NCI-H2081 (cell line): ENCODE measurements at places on chromosomes 12 and 14.

DNA sequence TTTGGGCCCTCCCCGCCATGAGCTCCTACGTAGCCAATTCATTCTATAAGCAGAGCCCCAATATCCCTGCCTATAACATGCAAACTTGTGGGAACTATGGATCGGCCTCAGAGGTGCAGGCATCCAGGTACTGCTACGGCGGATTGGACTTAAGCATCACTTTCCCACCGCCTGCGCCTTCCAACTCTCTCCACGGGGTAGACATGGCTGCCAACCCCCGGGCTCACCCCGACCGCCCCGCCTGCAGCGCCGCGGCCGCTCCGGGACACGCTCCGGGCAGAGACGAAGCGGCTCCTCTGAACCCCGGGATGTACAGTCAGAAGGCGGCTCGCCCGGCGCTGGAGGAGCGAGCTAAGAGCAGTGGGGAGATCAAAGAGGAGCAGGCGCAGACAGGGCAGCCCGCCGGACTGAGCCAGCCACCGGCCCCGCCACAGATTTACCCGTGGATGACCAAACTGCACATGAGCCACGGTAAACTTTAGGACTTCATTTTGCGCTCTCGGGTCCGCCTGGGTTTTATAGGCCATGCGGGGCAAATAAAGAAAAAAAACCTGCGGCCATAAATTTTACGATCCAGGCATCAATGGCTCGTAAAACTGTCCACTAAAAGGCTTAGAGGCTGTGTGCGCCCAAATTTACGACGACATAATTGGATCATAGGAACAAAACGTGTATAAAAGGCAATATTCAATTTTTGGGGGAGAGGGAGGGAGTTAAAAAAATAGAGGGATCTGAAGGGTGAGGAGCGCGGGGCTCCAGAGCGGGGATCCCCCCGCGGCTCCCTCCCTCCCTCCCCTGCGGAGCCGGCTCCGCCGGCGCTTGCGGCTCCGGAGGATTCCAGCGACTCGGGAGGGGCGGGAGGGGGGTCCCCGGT lies 493 bp downstream of the HOXC5 start:
- DNase-seq = no peak

- no peak for DNase-seq
Observed at GRCh38 chr12:31019976-31020375, 53.7 kb upstream of the DDX11 start.

DNA sequence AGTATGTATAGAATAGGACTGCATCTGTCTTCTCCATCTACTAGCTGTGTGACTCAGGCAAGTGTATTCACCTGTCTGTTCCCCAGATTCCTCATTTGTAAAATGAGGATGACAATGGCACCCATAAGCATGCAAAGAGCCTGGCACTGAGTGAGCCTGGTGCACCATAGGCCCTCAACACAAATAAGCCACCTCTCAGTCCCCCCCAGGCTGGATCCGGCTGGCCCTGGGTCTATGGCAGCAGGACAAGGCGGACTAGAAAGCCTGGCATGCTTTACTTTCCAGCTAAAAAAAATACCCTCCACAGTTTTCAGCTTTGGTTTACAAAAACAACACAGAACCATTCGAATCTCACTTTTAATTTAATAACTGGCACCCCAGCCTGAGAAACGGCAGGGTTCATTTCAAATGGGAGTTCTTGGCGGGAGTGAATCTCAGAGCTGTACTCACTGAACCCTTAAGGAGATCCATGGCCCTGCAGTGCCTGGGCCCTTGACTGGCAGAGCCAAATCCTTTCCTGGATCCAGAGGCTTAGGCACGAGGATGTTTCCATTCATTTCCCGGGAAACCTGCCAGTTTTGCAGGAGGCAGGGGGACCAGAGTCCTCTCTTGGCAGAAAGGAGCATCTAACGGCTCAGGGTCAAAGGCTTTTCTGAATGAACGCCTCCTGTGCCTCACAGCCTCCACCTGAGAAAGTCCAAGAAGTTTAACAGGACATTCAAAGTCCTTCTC lies 17.7 kb downstream of the SYNE3 start:
- no peak for DNase-seq

- no peak for DNase-seq
Observed at GRCh38 chr12:22252057-22252456, 82.5 kb downstream of the ST8SIA1 start.

DNA sequence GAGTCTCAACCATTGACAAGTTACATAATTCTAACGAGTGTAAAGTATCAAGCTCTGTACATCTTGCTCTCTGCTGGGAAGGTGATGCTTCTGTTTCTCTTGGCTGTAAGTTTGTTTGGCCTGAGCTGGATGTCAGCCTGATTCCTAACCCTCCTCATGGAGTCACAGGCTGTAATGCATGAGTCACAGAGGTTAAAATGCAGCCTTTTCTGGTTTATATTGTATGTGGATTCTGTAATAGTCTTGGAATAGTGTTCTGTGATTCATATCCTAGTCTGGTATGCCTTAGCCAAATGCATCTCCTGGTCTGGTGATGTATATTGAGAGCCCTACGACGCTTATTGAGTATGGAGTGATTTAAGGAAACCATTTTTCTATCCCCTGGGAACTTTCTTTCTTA lies 104.5 kb upstream of the FRMD6 start:
- DNase-seq = no peak

- DNase-seq = no peak
Observed at GRCh38 chr12:78864870-78865463, 393 bp downstream of the SYT1 start.

DNA sequence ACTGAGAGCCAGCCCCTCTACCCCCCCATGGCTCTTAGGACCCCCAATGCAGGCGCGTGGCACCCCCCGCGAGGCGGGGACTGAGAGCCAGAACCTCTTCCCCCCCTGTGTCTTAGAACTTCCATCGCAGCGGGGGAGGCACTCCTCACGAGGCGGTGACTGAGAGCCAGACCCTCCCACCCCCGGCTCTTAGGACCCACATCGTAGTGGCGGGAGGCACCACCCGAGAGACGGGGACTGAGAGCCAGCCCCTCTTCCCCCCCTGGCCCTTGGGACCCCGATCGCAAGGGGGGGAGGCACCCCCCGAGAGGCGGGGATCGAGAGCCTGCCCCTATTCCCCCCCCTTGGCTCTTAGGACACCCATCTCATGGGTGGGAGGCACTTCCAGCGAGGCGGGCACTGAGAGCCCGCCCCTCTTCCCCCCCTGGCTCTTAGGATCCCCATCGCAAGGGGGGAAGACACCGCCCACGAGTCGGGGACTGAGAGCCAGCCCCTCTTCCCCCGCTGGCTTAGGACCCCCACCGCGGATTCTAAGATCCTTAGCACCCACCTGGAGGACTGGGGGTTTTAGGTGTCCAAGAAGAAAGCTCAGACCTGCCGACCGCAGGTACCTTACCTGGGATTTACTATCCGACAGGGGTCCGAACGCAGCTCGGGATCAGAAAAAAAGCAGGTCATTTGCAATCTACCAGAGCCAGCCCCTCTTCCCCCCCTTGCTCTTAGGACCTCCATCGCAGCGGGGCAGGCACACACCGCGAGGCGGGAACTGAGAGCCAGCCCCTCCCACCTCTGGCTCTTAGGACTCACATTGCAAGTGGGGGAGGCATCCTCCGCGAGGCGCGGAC lies 44.9 kb downstream of the DDX11 start:
- no peak for DNase-seq

- no peak for DNase-seq
Observed at GRCh38 chr12:109469517-109469916, 7.6 kb downstream of the KCTD10 start.

GRCh38 chr14:99159341-99160340 lies 112.4 kb downstream of the BCL11B start:
- DNase-seq = no peak

GRCh38 chr12:89782807-89783206 lies 74.2 kb upstream of the ATP2B1 start:
- no peak for DNase-seq

DNA sequence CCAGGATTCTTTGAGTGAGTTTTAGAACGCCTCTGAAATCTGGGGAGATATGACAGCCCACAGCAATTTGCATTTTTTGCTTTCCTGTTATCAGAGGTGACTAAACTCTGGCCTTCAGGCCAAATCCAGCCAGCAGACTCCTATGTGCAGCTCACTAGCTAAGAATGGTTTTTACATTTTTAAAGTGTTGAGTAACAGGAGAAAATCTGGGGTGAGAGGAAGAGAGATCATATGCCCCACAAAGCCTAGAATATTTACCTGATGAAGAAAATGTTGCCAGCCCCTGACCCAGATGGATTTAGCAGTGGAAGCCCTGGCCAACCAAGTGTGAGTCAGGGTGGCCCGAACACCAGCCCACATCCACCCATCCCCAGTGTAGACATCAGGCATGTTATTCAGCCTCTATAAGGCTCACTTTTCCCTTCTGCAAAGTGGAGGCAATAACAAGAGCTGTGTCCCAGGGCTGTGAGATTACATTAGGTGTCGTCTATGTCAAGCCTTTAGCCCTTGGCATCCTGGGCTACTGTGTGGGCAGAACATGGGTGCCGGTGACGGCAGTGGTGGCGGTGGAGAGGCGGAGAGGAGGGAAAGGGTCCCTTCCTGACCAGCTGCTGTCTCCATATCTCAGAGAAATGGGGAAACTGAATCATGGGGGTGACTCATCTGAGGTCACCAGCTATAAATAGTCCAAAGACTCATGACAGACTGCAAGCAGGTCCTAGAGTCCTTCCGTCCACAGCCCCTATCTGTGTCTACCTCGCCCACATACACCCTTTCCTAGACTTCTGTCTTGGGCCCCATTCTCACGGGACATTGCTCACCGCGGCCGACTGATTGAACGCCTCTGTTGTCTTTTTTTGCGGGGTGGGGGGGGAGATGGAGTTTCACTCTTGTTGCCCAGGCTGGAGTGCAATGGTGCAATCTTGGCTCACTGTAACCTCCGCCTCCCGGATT lies 32.6 kb upstream of the CD9 start:
- DNase-seq = no peak

DNA sequence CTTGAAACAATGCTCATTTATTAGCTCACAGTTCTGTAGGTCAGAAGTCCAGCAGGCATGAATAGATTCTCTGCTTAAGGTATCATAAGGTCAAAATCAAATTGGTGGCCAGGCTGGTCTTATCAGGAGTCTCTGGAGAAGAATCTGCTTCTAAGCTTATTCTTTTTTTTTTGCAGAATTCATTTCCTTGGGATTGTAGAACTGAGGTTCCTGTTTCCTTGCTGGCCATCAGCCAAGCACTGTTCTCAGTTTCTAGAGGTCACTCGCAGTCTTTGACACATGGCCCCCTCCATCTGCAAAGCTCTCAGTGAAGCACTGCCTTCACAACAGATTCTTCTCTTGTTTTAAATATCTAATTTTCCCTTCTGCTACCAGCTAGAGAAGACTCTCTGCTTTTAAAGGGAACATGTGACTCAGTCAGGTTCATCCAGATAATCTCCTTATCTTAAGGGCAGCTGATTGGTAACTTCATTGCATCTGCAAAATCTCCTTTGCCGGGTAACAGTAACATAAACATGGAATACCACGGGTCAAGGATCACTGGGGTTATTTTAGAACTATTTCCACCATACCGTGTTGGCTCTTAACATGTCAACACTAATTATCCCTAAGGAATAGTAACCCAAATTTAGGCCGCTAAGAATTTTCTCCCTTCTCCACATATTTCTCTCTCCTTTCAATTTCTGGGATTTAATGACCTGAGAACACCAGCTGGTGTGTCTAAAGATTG lies 25.3 kb downstream of the RHOJ start:
- DNase-seq = no peak

DNA sequence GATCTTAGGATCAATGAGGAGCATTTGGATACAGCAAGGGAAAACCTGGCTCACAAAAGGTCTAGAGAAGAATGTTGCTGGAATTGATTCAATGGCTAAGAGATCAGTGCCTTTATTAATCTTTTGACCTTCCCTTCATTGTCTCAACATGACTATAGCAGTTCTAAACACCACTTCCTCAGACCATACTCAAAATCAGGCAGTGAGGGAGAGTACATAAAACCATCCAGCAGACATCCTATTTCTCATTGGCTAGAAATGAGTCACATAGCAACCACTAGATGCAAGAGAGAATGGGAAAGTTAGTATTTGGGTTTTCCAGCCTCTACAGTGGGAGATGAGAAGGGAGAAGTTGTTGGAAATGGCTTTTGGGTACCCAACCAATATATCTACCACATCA lies 151.4 kb upstream of the NUDT4 start:
- no peak for DNase-seq

GRCh38 chr14:105300542-105301102 lies at the start of gene BRF1:
BRF1 (minus strand) TSS chr14:105301001; CDS start chr14:105300629, 372 bp downstream.
- DNase-seq = no peak

GRCh38 chr12:114858388-114859146 lies 174.6 kb upstream of the TBX3 start:
- DNase-seq = no peak

DNA sequence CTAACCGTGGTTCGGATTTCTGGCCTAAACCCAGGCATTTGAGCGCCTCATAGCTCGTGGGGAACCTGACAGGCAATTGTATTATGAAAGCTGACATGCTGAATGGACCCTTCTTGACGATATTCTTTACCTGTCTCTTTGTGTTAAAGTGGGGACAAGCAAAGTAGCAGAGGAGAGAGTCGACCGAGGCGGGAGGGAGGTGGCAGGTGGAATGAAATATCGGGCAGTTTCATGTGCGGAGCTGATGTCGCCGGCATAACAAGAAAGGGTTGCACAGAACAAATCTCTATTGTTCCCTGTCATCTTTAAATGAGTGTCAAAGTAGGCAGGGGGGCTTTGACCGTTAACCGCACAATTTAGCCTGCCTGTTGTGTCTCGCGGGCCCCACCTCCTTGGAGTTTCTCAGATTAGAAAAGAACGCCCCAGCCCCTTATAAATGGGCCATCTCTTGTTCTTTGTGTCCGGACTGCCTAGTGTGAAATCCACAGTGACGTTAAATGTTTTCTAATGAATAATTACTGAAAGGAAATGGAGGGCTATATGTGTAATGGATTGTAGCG lies 11.5 kb downstream of the MYO1H start:
- no peak for DNase-seq

DNA sequence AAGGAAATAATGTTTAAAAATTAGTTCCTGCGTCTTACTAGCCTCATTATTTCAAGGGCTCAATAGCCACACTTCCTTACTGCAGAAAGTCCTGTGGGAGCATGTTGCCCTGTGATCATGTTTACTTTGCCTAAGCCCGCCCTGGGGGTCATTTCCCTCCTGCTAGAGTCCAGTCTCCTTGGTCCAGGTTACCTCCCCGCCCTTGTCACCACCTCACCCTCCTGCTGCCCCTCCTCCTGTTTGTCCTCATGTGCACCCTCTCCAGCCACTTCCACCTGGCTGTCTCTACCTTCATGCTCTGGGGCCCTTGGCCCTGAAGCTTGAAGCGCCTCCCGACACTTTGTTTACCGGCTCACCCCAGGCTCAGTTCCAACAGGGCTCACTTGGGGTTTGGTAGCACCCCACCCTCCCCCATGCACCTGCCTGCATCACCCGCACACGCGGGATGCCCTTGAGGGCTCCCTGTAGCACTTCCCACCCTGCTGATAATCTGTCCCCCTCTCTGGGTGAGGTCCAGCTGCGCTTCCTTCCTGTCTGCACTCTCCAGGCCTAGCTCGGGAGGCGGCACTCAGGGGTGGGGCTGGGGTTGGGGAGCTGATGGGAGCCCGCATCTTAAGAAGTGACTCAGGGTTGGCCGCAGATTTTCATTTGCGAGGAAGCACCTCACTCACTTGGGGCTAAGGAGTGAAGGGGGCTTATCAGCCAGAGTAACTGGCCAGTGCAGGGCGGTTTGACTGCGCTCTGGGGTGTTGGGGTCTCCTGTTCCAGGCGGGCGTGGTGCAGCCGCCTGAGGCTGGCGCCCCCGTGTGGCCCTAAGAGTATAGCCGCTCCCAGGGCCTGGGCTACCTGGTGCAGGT lies 40.1 kb downstream of the SMIM41 start:
- peak; percentile 33 for DNase-seq
